ENCODE measurements at places on chromosomes 13 and 19.

GRCh38 chr19:16593181-16593580 is 21.0 kb upstream of the SLC35E1 start:
- no peak for DNase-seq

DNA sequence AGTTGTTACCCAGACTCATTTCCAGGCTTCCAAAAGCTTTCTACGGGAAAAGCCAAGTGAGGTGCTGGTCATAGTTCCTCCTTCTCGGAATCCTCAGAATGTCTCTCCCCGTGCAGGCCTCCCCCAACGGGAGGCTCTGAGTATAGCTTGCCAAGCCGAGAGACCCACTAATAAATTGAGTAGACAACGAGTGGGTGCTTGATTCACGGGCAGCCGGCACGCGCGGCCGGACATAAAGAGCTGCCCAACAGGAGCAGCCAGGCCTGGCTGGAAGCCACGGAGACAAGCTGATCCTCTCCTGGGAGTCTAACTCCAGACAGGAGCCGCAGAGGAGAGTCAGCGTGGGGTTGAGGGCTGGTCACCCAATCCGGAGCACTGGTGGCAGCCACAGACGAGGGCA is 43.4 kb upstream of the MEDAG start:
- peak; percentile 52 for DNase-seq

DNA sequence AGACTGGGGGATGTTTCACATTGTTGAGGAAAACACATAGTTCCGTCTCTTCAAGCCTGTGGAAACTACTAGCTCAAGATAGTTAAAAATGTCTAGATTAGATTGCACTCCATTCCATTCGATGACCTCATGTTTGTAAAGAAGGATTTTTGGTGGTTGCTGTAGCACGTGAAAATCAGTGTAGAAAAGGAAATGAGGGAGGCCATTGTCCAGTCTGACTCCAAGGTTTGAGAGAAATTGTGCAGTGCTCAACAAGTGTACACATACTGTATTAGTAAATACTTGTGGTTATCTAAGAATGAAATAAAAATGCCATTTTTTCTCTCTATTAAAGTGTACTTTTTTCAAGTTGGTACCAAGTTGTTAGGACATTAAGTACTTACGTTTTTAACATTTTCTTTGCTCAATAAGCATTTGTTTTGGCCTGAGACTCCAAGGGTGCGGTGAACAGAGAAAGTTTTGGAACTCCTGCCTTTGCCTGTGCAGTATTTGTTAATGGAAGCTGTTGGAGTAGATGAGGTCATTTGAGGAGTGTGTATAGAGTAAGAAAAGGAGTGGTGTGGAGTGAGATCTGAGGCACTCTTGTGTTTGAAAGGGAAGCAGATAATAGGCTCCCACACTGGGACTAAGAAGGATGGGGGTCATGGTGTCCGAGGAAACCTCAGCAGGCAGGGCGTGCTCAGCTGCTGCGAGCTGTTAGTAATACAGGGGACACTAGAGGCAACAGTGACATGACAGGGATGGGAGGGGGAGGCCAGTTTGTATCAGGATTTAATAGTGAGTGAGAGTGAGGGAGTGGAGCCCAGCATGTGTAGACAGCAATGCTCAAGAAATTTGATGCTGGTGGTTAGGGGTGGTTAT is 4.4 kb downstream of the WASF3 start:
- peak; percentile 56 for DNase-seq

- no peak for DNase-seq
Observed at GRCh38 chr13:113768018-113768905, 9.2 kb downstream of the TMEM255B start.

DNA sequence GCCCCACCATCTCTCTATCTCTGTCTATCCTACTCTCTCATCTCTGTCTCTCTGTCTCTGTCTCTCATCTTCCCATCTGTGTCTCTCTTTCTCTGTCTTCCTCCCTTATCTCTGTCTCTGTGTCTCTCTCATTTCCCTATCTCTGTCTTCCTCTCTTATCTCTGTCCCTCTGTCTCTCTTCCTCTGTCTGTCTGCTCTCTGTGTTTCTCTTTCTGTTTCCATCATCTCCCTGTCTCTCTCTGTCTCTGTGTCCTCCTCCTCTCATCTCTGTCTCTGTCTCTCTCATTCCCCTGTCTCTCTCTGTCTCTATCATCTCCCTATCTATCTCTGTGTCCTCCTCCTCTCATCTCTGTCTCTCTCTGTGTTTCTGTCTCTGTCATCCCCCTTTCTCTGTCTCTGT is 1.6 kb upstream of the EBI3 start:
- DNase-seq, result no peak

DNA sequence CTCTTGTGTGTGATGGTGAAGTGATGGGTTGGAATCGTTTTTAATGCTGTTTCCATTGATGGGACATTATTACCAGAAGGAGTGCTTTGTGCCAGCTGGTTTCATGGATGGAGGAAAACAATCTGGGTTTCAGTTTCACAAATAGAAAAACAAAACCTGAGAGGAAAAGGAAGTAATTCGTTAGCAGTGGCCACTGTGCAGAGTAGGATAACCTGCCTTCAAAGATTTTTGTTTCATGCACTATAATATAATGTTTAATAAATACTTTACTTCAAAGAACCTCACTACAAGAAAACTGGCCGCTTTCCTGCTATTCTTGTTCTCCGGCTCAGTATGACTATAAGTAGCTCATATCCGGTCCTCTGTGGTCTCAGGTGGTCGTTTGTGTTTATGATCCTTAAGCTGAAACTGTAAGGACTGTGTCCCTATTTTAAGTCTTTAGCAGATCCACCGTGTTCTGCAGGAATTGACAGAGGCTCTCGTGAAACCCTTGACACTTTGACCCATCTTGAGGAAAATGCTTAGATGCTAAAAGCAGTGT is 104.7 kb downstream of the GGACT start:
- DNase-seq, result no peak

DNA sequence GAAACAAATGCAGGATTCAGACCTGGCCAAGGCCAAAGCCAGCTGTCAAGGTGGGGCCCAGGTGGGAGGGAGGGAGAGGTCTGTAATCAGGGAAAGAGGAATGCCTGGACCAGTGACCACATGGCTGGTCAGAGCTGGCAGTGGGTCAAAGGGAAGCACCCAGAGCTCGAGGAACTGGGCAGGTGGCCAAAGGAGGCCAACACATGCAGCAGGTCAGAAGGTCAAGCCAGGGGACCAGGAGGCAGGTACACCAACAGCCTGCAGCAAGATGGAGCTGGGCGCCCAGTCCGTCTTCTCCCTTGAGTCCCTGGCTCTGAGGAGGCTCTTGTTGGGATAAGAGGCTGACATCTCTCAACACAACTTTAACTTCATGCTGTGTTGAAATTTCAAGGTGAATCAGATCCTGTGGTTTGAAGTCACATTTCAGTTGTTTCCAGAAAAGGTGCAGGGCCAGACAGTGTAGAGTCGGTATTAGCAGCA is 17.1 kb downstream of the GPATCH1 start:
- no peak for DNase-seq

- no peak for DNase-seq
Observed at GRCh38 chr13:39957868-39958677, 302.6 kb downstream of the COG6 start.

DNA sequence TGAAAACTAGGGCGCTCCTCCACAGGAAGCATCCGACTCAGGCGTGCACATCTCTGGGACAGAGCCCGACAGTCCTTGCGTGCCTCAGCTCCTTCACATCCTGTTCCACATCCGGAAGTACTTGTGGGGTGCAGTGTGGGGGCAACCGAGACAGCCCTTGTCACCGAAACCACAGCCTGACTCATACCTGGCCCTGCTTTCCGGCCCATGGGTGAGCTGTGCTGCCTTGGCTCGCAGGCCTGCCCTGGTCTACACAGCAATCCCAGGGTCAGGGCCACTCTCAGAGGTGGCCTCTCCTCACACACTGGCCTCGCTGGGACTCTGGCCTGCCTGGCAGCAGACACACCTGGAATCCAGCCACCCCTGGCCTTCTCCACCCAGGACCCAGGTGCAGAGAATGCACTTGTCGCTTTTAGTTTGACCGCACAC is 100.4 kb downstream of the STK24 start:
- DNase-seq, result peak; percentile 88

- DNase-seq, result no peak
Observed at GRCh38 chr19:55959996-55960675, 12.5 kb downstream of the NLRP8 start.

DNA sequence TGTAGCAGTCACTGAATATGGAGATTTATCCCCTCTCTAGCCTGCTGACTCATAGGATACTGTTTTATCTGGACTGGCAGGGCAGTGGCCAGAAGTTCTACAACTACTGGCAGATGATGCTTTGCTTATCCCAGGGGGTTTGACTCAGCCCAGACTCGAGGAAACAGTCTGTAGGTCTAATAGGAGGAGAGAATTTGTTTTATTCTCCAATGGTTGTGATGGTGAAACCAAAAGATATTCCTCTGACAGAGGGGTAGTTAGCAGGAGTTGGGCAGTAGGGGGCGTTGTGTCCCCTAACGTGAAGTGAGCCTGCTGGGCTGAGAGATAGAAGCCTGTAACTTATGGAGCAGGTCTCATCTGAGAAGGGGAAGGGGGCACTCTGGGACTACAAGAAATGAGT is 74.9 kb downstream of the WTIP start:
- DNase-seq, result peak; percentile 2

GRCh38 chr13:73482556-73482955 is 423.8 kb downstream of the KLF5 start:
- DNase-seq, result no peak
